ENCODE measurements at places on chromosomes 16 and 17.

GRCh38 chr16:3193221-3194212 is 5.5 kb downstream of the OR1F1 start:
- no peak for DNase-seq

DNA sequence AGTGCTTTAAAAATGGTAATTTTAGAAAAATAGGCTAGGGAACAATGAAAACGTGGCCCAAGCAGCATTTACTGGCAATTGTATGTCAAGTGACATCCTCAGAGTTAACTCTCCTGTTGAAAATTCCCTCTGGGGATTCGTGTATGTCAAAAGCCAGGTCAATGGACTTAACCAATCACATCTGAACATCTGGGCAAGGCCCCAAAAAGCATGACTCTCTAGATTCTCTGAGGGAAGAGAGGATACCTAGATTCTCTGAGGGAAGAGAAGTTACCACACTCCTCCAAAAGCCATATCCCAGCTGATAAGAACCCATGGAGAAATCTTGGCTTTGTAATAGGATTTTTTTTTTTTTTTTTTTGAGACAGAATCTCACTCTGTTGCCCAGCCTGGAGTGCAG is 23.5 kb downstream of the NFE2L1 start:
- no peak for DNase-seq

DNA sequence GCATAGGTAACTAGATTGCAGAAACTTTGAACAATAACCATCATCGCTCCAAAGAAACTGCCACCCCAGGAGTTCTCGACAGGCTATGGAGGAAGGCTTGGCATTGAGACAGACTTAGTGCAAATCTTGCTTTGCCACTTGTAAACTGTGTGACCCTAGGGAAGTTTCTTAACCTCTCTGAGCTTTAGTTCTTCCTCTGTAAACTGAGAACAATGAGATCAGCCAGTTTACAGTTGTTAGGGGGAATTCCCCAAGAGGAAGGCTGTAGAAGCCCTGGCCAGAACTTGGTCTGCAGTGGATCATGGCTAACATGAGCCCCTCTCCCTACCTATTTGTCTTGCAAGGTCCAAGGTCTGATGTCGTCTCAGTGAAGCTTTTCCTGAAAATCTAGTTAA is 78.9 kb downstream of the NT5M start:
- DNase-seq, result no peak

DNA sequence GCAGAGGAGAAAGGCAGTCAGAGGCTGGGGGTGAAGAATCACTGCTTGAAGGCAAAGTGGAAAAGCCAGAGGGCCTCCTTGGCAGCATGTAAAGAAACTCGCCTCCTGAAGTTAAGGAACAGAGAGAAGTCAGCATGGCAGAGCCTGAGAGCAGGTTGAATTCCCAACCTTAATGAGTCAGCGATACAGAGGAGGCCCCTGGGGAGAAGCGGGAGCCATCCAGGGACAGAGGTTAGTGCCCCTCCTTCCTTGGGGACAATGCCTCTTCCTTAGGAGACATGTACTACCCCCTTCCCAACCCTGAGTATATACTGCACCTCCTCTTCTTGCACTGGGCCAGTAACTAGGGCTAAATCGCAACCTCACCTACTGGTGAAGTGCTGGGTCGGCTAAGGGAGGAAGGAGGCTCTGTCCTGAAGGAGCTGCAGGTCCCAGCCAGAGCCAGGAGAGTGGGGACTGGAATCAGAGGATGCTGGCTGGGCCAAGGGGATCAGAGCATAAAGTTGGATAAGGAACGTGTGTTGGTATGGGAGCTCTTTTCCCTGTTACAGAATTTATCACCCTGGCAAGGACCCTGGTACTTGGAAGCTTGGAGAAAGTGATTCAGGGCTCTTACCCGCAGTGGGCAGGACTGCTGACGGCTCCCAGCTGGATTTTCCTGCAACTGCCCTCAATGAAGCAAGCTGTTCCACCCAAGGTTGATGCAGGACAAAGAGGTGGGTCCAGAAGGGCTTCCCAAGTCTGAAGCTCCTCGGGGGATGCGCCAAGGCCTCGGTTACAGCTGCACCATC is 5.4 kb upstream of the AANAT start:
- DNase-seq, result no peak

DNA sequence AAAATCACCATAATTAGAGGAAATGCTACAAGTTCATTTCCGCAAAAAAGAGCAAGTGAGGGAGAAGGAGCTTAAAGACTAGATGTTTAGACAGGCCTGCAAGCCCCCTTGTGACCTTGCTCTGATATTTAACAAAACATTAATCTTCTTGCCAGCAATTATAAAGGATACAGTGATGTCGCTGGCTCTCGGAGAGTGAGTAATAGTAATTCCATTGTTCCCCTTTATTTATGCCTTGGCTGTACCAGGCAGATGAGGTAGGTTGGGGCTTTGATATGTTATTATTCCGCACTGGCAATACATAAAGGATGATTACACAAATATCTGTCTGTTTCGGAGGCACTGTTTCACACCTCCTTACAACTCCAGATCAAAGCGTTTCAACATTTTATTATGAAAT is 204.8 kb upstream of the SALL1 start:
- DNase-seq, result peak; percentile 14

- no peak for DNase-seq
These were observed 96.4 kb downstream of the C16orf78 start for GRCh38 chr16:49469930-49470451.

- peak; percentile 58 for DNase-seq
These were observed 211.8 kb downstream of the ZNF423 start for GRCh38 chr16:49644145-49644463.

All from astrocyte of the hippocampus (primary cell).